ENCODE measurements at places on chromosomes 16 and 17.

DNA sequence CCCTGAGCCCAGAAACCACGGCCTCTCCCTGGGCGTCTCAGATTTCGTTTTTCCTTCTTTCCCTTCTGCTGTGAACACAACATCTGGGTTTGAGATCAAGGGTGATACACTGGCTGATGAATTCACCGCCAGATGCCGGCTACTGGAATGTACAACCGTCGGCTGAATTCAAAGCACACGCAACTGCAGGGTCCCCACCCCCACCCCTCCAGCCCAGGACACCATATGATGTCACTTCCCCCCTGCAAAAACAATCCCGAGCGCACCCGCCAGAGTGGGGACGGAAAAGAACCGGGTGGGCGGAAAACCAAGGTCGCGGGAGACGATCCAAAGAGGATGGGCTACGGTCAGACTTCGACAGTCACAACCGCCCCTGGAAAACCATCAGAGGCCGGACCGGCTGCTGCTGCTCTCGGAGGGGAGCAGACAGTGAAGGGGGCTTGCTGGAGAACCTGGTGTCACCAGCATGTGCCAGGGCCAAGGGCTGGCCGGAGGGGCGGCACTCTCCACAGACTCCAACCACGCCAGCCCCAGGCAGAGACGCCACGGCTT lies 23.3 kb downstream of the CEP295NL start:
- DNase-seq, result peak; percentile 55

DNA sequence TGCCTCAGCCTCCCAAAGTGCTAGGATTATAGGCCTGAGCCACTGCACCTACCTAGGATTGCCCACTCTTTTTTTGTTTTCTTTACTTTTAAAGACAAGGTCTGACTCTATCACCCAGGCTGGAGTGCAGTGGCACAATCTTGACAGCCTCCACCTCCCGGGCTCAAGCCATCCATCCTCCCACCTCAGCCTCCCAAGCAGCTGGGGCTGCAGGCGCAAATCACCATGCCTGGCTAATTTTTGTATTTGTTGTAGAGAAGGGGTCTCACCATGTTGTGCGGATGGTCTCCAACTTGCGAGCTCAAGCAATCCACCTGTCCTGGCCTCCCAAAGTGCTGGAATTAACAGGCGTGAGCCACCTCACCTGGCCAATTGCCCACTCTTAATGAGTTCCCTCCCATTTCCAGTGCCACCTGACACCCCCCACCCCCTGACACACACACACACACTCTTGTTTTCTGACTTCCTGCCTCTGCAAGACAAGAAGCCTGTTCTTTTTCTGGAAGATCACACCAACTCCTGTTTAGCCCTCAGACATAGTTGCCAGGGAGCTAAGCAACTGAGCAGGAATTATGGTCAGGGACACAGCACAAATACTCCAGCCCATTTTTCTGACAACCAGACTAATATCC lies 2.6 kb downstream of the OVCA2 start:
- DNase-seq, result no peak

DNA sequence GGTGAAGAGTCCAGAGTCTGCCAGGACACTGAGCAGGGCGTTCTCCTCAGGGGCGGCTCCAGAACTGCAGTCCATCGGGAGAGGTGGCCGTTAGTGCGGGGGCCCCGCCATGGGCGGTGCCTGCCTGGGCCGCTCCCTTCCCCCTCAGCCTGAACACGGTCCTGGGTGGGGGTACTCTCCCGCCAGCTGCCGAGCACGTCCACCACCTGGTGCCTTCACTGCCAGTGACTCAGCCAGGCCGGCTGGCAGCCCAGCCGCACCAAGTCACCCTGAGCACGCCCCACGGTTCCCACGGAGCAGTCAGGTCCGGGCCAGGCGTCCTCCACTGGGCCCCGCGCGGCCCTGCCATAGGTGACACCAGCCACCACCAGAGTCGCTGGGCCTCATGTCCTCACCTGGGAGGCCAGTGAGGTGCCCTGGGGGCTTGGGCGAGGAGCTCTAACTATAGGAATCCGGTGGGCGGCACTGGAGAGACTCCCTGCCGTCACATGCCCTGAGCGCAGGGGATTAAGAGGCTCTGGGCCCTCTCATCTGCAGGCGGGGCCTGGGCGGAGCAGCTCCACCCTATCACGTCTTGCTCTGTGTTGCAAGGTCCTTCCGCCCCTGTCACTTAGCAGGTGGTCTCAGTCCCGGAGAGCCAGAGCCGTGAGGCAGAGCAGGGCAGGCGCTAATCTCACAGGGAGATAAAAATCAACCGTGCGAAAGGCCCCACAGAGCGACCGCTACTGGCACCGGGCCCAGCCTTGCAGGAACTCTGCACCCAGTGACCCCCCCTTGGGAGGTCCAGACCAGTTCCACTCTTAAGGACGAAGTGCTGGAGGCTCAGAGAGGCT lies 14.3 kb downstream of the PIEZO1 start:
- peak; percentile 59 for DNase-seq

- DNase-seq, result peak; percentile 98
Observed at GRCh38 chr16:67857547-67858233, 10.2 kb upstream of the CENPT start.

DNA sequence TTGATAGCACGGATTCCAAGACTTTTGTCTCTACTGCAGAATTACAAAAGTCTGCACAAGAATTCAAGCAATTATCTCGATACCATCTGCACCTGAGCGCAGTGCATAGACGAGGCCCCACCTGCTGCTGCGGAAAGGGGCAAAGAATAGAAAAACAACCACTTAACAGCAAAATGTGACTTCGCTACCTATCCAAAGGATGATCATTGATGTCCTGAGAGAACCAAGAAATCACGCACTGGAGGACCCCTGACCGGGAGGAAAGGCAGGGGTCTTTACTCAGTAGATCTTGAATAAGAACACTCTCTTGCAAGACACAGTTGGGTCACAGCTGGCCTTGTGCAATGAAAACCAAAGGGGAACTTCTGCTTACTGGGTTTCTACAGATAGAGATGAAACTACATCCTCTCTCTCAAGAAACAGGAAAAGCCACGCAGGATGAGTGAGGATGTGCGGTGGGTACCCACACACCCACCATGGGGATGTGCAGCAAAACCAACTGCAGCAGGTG lies 147.4 kb upstream of the RPH3AL start:
- peak; percentile 90 for DNase-seq

DNA sequence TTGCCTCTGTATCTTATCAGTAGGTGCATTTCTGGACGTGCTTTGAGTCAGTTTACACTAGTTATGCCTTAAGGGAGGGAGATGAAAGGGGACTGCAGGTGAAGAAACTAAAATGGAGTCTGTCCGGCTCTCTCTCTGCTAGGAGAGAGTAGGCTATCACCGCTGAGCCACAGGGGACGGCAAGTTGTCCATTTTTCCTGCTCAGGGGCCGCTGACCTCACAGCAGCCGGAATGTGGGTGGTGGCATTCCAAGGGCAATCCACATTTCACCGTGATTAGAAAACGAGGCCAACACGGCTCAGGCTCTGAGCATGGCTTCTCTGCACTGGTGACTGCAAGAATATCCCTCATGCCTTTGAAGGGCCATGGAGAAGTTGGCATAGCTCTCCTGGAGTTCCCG lies 19.0 kb upstream of the KLHDC4 start:
- no peak for DNase-seq

DNA sequence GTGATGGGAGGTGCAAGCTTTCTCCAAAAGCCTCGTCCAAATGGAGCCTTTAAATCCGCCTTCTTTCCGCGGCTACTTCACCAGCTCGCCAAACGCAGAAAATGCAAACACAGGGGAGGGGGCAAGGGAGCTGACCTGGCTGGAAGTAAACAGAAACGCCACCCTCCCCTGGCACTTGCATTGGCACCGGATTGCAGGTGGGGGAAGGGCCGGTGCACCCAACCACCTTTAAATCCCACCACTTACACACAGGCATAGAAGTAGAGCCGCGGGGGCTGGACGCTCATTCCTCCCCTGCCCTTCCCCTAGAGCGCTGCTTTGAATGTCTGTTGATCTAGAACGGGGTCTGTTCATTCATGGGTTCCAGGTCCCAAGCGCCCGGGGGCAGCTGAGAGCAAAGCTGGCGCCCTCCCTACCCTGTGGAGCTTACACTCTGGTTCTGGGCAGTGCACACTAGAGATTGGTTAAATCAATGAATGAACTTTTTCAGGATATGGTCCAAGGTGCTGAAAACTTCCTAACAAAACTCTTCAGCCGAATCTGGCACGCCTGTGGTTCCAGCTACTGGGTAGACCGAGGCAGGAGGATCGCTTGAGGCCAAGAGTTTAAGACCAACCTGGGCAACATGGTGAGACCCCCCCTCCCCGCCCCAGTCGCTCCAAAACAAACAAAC lies 920 bp upstream of the ZCCHC14 start:
- no peak for DNase-seq

DNA sequence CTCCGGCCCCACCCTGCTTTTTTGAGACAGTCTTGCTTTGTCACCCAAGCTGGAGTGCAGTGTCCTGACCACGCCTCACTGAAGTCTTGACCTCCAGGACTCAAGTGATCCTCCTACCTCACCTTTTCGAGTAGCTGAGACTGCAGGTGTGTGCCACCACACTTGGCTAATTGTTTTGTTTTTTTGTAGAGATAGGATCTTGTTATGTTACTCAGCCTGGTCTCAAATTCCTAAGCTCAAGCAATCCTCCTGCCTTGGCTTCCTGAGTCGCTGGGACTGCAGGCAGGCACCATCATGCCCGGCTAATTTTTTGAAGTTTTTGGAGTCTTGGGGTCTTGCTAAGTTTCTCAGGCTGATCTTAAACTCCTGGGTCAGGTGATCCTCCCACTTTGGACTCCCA lies 206.7 kb downstream of the SHISA9 start:
- no peak for DNase-seq

DNA sequence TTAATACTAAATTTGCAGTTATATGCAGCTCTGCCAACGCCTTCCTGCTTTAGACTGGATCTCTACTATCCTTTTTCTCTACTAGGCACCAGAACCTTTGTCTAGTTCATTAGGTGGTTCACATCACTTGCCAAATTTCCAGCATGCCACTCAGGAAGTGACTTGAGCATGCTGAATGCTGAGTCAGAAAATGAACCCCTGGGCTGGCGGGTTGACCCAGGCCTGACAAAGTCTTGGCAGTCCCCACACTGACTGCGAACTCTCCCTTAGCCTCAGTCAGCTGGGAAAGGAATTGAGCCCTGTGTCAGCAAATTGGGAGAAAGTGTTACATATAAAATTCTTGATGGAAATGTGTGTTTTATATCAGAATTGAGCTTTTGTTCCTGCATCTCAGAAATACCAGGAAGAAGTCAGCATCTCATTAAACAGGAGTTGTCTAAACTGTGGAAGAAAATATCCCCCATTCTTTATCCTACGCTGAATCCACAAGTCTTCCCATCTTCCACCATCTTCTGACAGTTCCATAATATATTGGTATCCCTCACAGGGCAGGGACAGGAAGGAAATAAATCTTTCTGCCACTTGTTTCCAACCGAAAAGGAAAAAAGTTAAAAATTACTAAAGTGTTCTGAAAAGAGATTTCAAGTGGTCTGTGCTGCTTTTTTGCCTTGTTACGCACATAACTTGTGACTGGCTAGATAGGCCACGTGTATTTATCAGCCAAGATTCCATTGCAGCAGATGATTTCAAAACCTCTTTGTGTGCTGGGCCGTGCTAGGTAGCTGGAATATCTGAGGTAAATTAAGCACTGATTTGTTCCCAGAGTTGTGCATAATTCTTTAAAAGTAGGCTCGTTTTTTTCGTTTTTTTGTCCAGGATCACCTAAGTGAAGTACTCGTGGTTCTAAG lies 16.7 kb upstream of the SLC12A3 start:
- no peak for DNase-seq

- DNase-seq, result no peak
Observed at GRCh38 chr17:38509772-38510420, 81.6 kb downstream of the ARHGAP23 start.

DNA sequence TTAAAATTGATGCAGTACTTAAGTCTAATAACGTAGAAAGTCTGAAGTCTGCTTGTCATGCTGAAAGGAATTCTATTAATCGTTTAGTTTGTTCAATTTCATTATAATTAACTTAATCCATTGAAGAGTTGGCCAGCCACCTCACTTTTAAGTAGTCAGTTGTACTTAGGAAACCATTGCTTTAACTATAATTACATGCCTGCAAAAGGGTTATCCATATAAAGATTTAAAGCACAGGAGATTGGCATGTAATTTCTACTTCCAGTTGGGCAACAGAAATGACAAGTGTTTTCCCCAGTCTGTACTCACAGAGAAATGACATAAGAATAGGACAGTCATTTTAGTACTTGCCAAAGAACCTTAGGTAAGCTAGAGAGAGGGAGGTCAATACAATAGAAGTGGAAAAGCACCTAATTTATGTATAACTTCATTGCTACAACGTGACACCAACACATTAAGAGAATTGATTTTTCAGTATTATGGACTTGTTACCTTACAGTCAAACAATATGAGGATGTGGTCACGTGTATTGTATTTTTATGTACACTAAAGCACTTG lies 3.7 kb upstream of the USP32 start:
- peak; percentile 90 for DNase-seq

DNA sequence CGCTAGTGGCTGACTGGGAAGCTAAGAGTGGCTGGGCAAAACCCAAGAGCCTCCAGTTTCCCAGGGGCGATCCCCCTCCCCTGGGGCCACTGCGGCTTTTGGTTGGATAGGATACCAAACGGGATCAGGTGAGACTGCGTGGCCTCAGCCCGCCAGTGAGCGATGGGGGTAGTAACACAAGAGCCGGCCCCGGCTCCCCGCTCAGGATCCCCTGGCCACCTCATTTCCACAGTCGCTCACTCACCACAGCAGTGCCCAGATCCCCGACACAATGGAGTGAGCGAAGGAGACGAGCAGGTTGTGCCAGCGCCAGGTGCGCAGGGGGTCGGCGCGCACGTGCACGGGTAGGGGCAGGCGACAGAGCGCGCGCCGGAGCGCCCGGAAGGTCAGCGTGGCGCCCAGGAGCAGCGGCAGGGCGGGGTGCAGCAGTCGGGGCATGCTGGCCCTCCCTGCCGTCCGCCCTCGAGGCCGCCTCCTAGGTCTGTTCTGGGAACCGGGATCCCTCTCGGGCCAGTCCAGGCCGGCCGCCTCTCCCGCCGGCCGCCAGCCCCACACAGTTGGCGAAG lies 290 bp downstream of the TLCD1 start:
- no peak for DNase-seq

- DNase-seq, result no peak
Observed at GRCh38 chr17:41539071-41539492, 11.0 kb upstream of the KRT19 start.

GRCh38 chr17:16870253-16871245 lies 101.4 kb downstream of the TNFRSF13B start:
- no peak for DNase-seq

DNA sequence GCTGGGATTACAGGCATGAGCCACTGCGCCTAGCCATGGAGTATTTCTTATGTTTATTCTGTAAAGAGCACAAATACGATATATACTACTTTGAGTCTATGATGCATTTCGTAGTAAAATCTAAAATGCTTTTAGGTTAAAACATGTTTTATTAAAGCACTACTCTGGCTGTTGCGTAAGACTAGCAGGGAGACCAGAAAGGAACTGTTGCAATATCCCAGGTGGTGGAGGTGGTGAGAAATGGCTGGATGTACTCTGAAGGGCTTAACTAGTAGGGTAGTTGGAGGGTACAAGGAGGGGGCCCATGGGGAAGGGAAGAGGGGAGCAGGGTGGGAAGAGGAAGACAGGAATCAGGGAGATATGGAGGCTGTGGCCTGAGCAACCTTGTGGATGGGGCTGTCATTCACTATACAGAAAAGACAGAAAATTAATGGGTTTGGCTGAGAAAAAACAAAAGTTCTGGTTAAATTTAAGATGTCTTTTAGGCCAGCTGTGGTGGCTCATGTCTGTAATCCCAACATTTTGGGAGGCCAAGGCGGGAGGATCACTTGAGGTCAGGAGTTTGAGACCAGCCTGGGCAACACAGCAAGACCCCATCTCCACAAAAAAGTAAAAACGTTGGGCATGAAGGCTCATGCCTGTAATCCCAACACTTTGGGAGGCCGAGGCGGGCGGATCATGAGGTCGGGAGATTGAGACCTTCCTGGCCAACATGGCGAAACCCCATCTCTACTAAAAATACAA lies 35.8 kb downstream of the ST3GAL2 start:
- DNase-seq, result no peak
